ENCODE measurements at places on chromosomes 2 and 18.

GRCh38 chr2:16870491-16871076 lies 204.9 kb upstream of the CYRIA start:
- DNase-seq, result no peak

DNA sequence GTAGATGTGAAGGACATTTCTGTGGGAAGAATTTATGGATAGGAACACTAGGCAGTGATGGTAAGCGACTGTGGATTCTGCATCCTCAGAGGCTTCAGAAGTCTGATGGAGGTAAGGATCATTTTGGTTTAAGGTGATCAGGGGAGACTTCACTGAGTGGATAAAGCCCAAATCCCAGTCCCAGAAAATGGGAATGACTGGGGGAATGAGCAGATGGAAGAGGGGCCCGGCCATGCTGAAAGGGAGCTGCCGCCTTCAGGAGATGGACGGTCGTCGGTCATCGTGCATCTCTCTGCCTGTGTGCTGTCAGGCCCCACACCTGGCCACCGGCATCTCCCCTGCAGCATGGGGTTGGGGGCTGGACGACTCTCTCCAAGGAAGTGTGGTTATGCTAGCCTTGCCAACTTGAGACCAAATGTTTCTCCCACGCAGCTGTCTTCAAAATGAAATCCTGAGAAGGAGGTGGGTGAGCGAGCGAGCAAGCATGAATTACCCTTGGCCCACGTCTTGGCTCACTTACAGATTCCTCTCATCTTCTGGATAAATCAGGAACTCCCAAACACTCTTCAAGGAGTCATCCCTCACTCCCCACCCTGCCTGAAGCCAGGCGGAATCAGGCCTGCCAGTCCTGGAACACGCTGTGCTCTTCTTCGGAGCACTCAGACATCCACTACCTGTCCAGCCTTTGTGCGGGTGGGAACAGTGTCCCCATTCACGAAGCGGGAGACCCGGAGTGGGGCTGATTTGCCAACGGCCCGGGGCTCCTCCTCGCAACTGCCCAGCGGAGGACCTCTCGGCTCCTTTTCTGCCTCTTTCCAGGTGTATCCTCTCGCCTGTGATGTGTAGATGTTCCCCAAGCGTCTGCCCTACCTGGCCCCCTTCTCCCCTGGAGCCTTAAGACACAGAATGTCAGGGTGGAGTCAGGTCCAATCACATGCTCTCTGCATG lies 85.6 kb downstream of the PRKCE start:
- no peak for DNase-seq

- no peak for DNase-seq
Measured at GRCh38 chr18:60485201-60485600, 112.6 kb upstream of the MC4R start.

- DNase-seq, result no peak
Measured at GRCh38 chr2:233007739-233008138, 5.3 kb downstream of the NGEF start.

DNA sequence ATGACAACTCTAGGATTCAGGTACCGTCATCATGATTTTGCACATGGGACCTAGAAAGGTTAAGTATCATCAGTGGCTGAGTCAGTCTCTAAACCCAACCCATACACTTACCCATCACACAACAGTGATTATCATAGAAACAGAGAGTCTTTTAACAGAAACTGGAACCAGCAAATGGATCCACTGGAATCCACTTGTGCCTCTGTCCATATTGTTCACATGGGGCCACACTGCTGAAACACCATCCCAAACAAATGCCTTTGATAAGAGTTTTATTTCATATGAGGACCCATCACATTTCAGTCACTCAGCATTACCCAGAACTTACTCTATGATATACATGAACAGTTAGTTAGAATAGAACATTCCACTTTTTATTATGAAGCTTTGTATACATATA lies 430.0 kb downstream of the STK39 start:
- DNase-seq, result no peak

DNA sequence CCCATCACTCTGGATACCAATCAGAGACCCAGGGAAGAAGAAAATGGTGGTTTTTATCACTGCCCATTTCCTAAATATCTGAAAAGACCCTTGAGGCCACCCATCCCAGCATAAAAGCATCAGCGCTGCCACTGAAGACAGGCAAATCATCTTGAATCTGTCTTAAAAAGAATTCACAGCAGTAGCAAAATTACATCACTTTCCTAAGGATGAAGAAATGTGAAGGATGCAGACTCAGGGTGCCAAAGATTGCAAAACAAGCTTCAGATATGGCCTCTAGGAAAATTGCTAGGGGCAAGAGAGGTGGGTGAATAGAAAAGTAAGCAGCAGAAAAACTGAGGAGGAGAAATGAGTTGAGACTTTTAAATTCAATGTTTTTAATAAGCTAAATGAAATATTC lies 70.0 kb downstream of the SLC25A12 start:
- DNase-seq, result no peak

- no peak for DNase-seq
Measured at GRCh38 chr18:10936176-10937053, 213.0 kb downstream of the PIEZO2 start.

- DNase-seq, result no peak
Measured at GRCh38 chr2:85049236-85049635, 78.3 kb downstream of the KCMF1 start.

DNA sequence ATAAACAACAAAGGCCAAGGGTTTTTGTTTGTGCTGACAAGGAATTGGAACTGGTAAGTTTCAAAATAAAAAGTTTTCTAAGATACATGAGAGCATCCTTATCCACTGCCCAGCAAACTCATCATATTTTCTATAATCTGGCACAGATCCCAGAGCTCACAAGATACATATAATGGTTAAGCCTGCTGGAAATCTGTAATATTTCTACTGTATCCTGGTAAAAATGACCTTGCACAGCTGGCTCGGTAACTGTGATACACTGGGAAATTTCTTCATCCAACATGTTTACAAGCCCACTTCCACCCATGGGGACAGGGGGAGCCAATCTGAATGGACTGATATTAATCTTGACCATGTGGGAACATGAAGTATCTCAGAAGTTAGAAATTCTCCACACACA lies 425.4 kb upstream of the MMADHC start:
- no peak for DNase-seq

DNA sequence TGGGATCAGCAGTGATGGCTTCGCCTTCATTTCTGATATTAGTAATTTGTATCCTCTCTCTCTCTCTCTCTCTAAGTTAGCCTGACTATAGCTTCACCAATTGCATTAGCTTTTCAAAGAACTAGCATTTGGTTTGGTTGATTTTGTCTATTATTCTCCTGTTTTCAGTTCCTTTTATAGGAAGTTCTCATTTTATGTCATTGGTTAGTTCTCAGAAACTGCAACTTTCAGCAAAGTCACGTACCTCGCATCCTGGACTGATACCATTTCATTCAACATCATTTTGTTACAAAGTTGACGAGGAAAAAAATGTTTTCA lies 450.8 kb downstream of the EIPR1 start:
- DNase-seq, result no peak

- no peak for DNase-seq
Measured at GRCh38 chr2:234996069-234996940, 44.5 kb downstream of the SH3BP4 start.

DNA sequence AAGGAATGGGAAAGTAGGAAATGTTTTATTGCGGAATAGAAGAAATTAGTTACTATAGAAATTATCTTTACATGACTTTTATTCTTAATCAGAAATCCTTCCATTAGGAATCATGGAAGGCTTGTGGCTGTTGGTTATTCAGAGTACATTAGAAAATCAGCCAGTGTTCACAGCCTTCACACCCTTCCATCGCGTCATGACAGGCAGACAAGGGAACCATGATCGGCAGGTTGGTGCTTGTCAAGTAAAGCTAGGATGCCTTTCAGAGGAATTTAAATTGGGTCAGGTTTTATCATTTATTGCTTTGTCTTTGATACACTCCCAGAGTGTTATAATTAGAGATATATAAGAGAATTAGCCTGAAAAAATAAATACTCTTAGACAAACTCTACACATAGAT lies 400.6 kb downstream of the THSD7B start:
- DNase-seq, result no peak

DNA sequence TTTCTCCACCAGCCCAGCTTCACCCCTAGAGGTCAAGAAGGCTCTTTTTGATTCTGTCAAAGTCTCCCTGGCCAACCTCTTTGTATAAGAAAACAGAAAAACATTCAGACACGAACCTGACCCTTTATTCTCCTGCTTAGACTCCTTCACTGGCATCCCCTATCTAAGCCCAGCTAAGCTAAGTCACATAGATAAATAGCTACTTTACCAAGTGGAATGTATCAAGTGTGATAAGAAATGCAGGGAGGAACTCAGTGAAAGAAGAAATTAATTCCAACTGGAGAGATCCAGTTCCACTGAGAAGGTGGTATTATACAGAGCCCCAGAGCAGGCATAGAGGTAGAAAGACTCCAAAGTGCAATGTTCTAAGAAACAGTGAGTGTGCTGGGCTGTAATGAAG lies 489.5 kb downstream of the TNS1 start:
- no peak for DNase-seq

- DNase-seq, result no peak
Measured at GRCh38 chr2:102046135-102046986, 54.6 kb downstream of the IL1R2 start.

DNA sequence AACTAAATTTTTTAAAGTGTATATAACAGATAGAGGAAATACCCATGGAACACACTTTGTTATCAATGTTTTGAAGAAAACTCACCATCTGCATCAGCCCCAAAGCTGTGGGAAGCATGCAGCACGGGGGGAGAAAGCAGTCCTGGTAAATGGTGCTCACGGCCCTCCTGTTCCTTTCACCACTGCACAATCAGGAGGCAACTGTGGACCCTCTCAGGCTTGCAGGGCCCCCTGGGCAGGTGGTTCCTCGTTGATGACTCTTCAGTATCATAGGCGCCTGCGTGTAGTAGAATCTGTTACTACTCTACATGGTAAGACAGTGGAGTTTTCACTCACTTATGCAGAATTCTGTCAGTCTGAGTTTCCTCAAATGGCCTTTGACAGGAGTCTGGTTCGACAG lies 4.9 kb upstream of the CNDP1 start:
- no peak for DNase-seq

GRCh38 chr2:70956141-70956540 lies 20.4 kb downstream of the ATP6V1B1 start:
- DNase-seq, result no peak

DNA sequence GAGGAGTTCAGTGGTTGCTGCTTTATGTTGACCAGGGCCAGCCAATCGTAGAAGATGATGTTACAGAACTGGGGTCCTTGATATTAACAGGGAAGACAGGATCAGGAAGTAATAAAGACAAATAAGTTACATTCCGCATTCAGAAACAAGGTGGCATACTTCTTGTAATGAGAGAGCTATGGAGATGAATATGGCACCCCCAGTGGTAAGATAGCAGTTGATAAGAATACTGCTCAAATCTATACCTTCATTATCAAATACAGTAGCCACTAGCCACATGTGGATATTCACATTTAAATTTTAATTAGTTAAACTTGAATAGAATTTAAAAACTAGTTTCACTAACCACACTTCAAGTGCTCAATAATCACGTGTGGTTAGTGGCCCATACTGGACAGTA lies 290.4 kb upstream of the RBMS1 start:
- DNase-seq, result no peak

GRCh38 chr2:186129767-186130581 lies 356.1 kb upstream of the ZC3H15 start:
- DNase-seq, result no peak

DNA sequence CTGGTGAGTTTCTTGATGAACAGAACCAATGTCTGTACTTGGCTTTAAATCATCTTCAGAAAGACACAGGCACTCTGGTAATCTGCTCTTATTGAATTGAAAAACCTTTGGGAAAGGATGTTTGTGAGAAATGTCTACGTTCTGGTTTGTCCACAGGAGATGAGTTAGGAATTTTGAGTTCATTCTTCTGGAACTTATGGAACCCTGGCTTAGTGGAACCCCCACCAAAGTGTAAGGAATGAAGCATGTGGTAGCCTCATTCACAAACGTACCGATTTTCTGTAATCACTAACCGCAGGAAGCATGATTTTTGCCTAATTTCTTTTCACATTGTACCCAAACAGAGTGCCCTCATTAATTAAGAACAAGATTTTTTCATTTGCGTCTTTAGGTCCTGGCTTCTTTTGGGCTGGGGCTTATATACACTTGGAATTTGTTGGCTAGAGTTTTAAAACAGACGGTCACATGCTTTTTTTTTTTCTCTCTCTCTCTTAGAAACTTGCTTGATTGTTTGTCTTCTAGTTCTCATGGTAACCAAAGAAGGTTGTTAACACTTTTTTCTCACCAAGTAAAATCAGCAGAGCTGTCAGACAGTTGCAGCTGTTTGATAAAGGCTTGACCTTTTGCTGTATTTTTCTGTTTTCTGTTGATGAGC lies 314.1 kb upstream of the THUMPD2 start:
- DNase-seq, result no peak

DNA sequence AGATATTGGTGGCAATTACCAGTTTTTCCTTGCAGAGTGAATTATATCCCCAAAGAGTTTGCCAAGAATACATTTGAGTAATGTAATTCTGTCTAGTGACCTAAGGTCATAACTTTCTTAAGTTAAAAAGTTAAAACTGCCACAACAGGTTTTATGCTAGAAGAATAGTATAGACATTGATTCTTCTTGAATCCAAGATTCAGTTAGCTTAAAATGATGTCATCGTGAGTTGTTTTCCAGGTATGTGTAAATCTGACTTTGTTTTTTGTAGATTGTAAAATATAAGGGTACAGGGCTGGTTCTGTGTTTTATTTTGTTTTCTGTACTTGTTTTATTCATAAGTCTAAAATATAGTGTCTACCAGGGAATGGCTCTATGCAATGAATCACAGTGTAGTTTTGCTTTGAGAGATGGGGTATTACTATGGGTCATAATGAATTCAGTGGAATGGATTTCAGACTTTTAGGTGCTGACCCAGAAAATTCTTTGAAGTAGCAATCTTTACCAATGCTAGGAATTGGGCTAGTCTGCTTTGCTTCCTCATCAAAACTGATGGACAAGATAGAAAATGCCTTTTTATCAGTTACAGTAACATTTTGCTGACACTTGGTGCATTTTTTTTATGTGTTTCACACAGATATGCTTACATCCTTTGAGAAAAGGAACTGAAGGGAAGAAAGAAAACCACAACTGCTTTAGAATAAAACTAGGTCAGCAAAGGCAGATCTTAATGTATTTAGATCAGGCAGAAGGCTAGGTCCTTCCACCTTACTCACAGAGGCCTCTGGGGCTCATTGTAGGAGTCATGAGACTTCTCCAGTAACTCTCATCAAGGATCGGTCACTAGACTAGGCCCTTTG lies 20.8 kb upstream of the MGAT5 start:
- no peak for DNase-seq

- no peak for DNase-seq
Measured at GRCh38 chr2:216082805-216083204, 1.1 kb downstream of the TMEM169 start.

- DNase-seq, result no peak
Measured at GRCh38 chr2:15808944-15809343, 131.4 kb upstream of the MYCN start.

DNA sequence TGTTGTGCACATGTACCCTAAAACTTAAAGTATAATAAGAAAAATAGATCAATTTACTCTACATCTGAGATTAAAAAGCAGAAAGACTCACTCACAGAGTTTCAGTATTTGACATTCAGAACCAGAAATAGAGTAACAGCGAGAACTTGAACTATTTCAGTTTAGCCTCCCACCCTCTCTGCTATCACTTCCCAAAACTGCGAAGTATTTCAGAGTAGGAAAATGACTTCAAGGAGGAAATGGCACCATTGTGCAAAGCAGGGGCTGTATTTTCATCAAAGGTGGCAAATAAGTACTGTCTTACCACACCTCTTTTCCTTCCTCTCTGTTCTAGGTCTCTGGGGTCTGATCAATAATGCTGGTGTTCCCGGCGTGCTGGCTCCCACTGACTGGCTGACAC lies 13.6 kb downstream of the DHRS9 start:
- no peak for DNase-seq
